ENCODE measurements at places on chromosomes 11 and 22.

GRCh38 chr11:75349521-75350116 lies 1.8 kb downstream of the ARRB1 start:
- DNase-seq: no peak

DNA sequence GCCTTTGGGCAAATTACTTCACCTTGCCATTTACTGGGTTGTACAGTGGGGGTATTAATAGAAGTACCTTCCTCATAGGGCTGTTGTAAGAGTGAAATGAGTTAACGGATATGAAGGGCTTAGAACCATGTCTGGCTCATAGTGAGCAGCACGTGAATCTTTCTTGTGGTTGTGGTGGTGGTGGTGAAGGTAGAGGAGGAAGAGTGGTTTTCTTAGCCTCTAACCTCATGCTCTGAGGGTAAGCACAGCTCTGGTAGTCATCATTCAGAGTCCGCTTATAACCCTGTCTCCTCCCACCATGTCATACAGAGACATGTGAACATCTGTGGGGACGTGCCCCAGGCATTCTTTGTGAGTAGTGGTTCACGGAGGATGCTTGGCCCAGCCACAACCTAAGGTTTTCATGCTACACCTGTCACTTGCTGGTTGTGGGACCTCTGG lies 43.6 kb downstream of the TEAD1 start:
- peak; percentile 31 for DNase-seq

GRCh38 chr11:76163289-76163880 lies 42.9 kb downstream of the WNT11 start:
- no peak for DNase-seq

- no peak for DNase-seq
Observed at GRCh38 chr22:22569218-22569617, 10.2 kb upstream of the PRAME start.

DNA sequence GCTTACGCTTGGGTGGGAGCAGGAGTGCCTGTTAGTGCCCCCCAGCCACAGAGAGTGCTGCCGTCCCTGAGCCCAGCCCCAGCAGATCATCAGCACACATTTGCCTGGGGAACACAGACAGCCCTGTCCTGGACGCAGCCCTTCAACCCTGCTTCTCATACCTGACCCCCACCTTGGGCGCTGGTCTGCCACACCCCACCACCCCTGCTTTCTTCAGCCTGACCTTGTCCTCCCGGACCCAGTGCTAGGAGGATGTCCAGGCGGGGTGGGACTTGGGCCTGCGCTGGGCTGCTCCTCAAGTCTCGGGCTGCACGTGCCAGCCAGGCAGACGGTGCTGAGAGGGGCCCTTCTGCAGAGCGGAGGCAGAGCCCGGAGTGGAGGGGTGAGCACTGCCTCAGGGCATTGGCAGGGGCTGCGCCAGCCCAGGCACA lies 119.2 kb downstream of the KCNQ1OT1 start:
- no peak for DNase-seq

DNA sequence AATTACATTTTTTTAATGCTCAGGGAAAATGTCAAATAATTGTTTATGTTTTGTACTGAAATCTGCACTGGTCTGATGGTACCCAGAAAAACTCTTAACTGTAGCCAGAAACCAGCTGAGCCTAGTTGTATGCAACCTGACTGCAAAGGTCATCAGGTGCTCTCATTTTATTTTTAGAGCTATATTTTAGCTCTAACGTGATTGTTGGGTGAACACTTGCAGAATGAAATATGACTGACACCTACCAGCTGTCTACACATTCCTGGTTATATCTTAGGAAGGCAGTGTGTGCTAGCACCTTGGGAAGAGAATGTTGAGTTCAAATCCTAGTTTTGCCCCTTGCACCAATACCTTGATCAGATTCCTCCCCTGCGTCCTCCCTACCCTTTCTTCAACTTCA lies 23.6 kb downstream of the PTPRJ start:
- no peak for DNase-seq

DNA sequence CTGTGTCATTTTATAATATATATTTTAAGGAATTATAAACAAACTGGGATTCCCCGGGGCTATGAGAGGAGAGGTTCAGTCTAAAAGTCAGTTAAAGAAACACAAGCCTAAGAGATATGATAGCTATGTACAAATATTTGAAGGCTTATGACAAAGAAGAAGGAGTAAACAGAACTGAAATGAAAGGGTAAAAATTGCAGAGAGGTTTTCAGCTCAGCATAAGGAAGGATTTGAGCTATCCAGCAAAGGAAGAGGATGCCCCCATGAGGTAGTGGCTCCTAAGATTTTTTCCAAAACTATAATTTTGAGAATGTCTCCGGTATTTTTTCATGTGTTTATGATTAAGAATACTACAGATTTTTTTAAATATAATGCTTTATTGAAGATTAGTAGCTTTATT lies 57.9 kb upstream of the ANGPTL5 start:
- no peak for DNase-seq

All from stimulated activated CD4-positive, alpha-beta T cell treated with anti-CD3 and anti-CD28 coated beads, Interleukin-2, amount 100 ng/mL, for 48 hours (primary cell).